ENCODE measurements at places on chromosomes 12 and 14.

DNA sequence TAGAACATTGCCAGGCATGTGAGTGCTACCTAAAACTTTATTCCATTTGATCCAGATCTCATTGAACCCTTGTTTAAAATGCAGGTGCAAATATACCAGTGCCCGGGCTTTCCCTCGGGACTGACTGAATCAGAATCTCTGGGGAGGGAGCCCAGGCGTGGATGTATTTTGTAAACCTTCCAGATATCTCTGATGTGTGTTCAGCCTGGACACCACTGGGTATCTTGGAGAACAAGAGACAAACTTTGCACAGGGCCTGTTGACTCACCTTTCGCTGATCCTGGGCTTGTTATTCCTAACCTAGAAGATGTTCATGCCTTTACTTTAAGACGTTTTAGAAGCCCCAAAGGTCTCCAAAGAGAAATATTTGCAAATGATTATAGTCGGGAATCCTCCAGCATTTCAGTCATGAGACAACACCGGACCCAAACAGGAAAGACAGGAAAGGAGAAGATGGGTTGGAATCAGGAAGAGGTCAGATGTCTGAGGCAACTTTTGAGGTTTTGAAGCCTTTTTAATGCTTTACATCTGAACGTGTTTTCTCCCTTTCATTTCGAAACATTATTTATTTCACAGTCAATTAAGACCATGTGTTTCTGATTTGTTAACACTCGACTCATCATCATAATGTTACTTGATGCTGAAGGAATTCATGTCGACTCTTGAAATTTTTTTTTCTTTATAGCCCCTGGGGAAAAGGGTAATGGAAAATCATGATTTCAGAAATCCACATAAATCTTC is 118.6 kb downstream of the PLXNC1 start:
- no peak for DNase-seq

GRCh38 chr12:129902371-129903091 is 1.3 kb downstream of the TMEM132D start:
- DNase-seq: no peak

GRCh38 chr12:114747012-114747858 is 63.3 kb upstream of the TBX3 start:
- DNase-seq: no peak

DNA sequence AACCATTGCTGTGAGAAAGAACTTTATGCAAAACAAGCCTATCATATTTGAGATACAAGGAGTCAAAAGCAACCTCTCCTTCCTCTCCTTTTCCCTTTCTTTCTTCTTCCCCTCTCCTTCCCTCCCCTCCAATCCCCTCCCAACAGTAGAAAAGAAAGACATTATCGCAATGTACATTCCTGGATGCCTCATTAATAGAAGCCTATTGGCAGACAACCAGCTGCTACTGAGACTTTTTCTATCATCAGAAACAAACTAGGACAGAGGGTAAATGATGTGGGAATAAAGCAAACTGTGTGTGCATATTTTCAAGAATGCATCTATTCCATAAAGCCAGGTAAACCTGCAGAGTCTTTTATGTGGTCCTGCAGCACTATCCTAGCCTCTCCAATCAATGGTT is 237.2 kb downstream of the ITPR2 start:
- no peak for DNase-seq

GRCh38 chr12:6970096-6970527 is 352 bp downstream of the PHB2 start:
- peak; percentile 74 for DNase-seq

DNA sequence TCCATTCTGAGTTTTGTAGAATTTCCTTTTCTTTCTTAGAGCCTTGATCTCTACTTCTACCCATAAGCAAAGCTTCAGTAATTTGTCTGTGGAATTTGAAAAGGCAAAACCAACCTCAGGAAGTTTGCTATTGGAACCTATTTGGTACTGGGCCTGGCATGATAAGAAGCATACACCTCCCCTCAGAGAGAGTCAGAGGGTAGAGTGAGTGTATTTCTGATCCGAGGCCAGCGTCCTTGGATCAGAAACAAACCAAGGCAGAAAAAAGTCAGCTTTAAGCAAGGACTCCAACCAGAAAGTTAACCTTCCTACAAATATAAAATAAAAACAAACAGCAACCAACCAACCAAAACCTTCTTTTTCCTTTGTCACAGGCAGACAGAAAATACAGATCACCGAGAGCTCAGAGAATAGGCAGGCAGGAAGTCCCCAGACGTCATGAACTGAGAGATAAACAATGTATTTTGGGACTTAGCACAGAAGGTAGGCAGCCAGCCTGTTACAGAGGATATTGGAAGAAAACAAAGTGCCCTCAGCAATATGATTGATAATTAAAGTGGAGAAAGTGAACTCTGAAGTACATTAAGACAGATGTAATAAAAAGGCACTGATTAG is 141.5 kb downstream of the NEDD1 start:
- DNase-seq: no peak

DNA sequence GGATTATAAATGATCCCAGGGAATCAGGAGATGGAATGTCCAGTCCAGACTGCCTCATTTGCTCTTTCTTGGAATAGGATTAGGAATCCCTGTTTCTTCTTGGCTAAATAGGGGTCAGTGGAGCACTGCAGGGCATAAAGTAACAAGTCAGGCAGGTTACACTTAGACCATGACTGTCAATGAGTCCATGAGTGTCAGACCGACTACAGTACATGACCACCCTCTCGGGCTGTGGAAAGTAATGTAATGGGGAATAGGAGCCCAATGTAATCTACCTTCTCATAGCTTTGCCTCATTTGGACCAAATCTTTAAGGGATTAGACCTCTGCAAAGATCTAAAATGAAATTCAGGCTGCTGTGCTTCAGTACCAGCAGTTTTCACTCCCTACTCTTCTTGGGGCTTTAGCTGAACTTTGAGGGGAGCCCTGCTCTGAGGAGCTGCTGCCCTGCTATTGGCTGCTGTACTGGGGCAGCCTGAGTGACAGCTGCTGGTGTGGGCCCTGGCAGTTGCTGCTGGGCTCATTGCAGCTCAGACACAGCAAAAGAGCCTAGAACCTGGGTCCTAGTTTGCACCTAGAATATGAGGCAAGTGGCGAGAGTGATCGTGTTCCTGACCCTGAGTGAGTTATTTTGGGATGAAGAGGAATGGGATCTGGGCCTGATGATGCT is 62.2 kb upstream of the OR4E1 start:
- DNase-seq: no peak

DNA sequence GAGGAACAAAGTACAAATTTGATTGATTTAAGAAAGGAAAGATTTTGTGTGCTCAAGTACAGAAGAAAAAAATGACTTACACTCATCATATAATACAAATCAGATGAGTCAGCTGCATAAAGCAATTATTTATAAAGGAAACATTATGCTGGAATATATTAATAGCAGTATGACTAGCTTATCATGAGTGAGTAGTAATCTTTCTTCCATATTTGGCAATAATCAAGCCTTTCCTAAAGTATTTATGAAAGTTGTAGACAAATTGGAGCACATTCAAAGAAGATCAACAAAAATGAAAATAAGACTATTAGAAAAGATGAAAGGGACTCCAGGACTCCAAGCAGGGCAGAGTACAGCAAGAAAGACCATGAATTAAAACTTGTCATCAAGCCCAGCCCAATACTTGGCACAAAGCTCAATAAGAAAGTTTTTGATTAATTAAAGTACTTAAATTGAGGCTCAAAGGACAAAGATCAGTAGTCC is 32.8 kb downstream of the CCER1 start:
- DNase-seq: no peak

GRCh38 chr14:104286086-104286485 is 147.7 kb downstream of the KIF26A start:
- no peak for DNase-seq

DNA sequence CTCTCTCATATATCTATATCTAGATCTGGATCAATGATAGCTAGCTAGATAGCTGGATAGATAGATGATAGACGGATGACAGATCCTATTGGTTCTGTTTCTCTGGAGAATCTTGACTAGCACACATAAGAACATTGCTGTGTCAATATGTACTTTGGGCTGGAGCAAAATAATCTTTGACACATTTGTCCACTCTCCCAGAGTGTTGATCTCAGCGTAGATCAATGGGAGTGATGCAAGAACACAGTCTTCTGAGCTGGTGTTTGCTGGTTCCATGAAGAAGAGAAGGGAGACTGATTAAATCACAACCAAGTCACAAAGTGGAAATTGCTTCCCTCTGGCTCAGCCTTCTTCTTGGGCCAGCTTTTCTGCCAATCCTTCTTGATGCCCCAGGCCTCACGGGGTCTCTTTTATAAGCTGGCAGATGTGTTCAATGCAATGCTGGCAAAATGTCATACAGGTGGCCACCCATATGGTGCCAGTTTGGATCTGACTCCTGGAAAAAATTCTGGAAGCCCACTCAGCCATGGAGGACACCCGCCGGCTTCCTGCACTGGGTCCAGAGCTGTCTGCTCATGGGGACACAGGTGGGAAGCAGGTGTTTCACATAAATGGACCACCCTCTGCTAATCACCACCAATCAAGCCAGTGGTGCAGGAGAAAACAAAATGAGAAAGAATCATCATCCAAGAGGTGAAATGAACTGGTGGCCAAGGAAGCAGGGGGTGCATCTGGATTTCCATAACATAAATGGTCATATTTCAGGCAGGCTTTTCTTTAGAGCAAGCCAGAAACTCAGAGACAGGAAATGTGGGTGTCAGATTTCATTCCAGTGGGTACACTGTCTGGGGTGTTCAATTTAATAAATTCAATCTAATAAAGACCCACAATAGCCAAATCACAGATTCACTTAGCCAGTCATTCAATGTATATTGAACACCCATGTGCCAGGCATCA is 310.3 kb downstream of the DPF3 start:
- no peak for DNase-seq

DNA sequence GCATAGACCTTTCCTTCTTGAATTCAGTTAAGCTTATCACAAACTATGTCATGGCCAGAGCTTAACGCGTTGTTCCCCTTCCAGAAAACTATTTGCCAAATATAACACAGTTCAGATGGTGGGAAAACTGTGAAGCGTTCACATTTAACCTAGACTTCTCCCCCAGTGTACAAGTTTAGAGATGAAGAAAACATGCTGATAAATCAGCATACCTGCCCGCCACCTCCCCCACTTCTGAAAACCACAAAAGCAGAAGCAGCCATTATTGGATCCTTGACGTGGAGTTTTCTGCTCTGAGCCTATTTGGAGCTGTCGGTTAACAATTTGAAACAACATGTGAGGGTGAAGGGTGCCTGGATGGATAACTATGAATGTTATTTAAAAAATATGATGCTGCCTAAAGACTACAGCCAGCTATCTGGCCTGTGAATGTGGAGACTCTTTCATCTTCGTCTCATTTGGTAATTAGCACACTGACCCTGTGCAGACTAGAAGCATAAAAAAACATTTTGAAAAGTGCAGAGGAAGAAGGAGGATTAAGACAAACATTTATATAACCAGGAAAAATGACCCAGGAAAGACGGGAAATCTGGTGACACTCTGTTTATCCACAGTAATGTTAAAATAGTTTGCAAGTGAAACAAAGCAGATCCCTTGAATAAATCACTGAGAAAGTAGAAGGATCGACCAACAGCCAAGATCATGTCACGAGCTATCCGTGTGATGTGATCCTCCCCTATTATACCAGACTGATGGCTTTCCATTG is 408.2 kb downstream of the AEBP2 start:
- DNase-seq: no peak

DNA sequence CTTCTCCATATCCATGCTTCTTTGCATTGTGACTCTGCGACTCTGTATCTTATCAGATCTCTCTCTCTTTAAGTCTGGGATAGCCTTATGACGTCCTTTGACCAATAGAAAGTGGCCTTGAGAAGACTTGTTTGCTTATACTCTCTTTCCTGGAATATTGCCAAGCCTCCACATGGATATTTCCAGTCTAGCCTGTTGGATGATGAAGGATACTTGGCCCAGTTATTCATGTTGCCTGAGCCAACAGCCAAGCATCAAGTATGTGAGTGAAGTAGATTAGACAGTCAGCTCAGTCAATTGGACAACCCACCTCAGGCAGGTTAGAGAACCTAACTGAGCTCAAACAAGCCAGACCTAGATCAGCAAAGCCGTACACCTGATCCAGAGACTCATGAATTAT is 864.2 kb upstream of the MGAT4C start:
- DNase-seq: no peak

DNA sequence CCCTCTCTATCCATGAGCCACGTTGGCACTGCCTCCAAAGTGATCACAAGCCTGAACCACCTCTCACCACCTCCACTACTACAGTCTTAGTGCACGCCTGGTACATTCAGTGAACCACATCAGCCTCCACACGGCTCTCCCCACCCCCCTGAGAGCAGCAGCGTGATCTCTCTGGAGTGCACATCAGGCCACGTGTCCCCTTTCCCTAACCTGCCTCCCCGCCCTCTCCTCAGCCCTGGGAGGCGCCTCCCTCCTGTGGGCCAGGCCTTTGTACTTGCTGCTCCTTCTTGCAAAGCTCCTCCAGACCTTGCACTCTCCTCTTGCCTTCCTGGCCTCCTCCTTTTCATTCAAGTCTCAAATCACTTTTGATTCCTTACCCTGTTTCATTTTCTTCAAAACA is 49.8 kb downstream of the SLC6A12 start:
- DNase-seq: no peak

DNA sequence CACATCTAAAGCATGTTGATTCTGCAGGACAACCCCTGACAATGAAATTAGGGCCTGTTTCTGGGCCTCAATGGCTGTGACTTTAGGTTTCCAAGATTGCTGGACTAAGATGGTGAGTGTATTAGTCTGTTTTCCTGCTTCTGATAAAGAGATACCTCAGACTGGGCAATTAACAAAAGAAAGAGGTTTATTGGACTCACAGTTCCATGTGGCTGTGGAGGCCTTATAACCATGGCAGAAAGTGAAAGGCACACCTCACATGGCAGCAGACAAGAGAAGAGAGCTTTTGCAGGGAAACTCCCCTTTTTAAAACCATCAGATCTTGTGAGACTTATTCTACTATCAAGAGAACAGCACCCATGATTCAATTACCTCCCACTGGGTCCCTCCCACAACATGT is 10.6 kb downstream of the IL22 start:
- DNase-seq: no peak

- peak; percentile 62 for DNase-seq
Observed at GRCh38 chr14:50830044-50830931, 674 bp downstream of the NIN start.

DNA sequence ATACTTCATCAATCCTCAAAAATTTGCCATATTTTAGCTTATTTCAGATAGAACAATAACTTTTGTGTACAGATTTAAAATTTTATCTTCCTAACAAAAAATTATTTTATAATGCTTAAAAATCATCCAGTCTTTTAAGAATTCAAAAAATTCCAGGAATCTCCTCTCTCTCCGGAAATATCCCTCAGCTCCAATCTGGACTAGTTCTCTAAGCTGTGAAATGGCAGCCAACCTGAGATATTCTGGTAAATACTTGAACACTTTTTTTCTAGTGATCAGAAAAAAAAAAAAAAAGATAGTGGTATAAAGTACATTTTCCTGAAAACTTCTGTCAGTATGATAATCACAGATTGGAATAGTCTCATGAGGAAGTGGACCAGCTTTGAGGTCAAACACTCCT is 57.6 kb downstream of the SSPN start:
- DNase-seq: no peak

GRCh38 chr12:123712780-123713319 is 697 bp downstream of the ATP6V0A2 start:
- no peak for DNase-seq

GRCh38 chr14:42214981-42215491 is 608.4 kb downstream of the LRFN5 start:
- no peak for DNase-seq

Data from erythroblast (primary cell).